ENCODE measurements at places on chromosomes 11 and 22. TPM values are rescaled to one million over a fixed set of nuclear protein-coding genes. Genes with fewer than 3 reads are reported as not detected.

The CD248 gene
- 3.9 TPM for total RNA-seq

The SYT12 gene
- total RNA-seq: not detected

The TBX10 gene
- not detected for total RNA-seq

The MRPL23 gene
- 59.4 TPM for total RNA-seq

The TTC36 gene
- total RNA-seq: 1.4 TPM

The DTX4 gene
- not detected for total RNA-seq

The C22orf42 gene
- not detected for total RNA-seq

The TIRAP gene
- 14.0 TPM for total RNA-seq

The OR4C16 gene
- not detected for total RNA-seq

The DEUP1 gene
- not detected for total RNA-seq

The MFRP gene
- not detected for total RNA-seq

The HBG2 gene
- not detected for total RNA-seq

The RAG1 gene
- total RNA-seq: 0.39 TPM

The MICALL1 gene
- 21.3 TPM for total RNA-seq

The KRTAP5-7 gene
- total RNA-seq: not detected

The BDNF gene
- not detected for total RNA-seq

The SMC1B gene
- 3.2 TPM for total RNA-seq

The APOL6 gene
- total RNA-seq: 56.0 TPM

The MMP1 gene
- total RNA-seq: not detected

The EIF3M gene
- total RNA-seq: 276 TPM

The ATXN10 gene
- total RNA-seq: 93.9 TPM

Measured in activated T-cell treated with anti-CD3 and anti-CD28 coated beads, Interleukin-2, amount 50 U/mL, for 72 hours (primary cell).